ENCODE measurements at places on chromosomes 6 and 20. TPM values are rescaled to one million over a fixed set of nuclear protein-coding genes. Genes with fewer than 3 reads are reported as not detected.
A peak's percentile ranks its signal among the peaks of the same experiment; 100 is the strongest.

The LPIN3 gene
- 96.9 TPM for total RNA-seq

GRCh38 chr6:113818578-113818977 is 38.6 kb upstream of the MARCKS start:
- no peaks in the 10 kb centered on the region for H3K4me1 ChIP-seq
- no peak for DNase-seq
- no peaks in the 10 kb centered on the region for H3K36me3 ChIP-seq
- no peaks in the 10 kb centered on the region for H3K27me3 ChIP-seq

The TRIM15 gene
- 51.6 TPM for total RNA-seq

DNA sequence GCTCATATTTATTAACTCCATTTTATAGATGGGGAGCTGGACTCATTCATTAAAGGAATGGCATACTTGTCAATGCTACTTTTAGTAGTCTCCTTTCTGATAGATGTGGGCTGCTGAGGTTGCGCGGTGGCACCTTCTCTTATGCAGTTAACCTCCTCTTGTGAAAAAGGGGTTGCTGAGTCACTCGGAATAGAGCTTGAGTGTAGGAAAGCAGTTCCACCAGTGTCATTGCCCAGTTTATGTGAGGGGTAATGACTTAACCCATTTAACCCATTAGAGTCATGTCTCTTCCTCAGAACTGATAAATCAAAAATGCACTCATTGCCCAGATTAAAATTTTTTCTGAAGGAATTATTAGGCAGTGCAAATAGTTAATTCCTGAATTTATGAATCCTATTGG is 6.3 kb downstream of the MAPK14 start:
- no peaks in the 10 kb centered on the region for H3K36me3 ChIP-seq
- H3K4me1 ChIP-seq, result peaks cover 89% of the 10 kb centered on the region
- no peak for DNase-seq
- no peak overlapping the region for H3K27ac ChIP-seq
- no peaks in the 10 kb centered on the region for H3K27me3 ChIP-seq

The LRRC1 gene
- 151 TPM for total RNA-seq

GRCh38 chr20:35826397-35826998 is 54.7 kb downstream of the PHF20 start:
- no peaks in the 10 kb centered on the region for H3K4me1 ChIP-seq
- DNase-seq, result no peak
- H3K27me3 ChIP-seq, result no peaks in the 10 kb centered on the region
- H3K36me3 ChIP-seq, result no peaks in the 10 kb centered on the region
- H3K27ac ChIP-seq, result no peak overlapping the region

DNA sequence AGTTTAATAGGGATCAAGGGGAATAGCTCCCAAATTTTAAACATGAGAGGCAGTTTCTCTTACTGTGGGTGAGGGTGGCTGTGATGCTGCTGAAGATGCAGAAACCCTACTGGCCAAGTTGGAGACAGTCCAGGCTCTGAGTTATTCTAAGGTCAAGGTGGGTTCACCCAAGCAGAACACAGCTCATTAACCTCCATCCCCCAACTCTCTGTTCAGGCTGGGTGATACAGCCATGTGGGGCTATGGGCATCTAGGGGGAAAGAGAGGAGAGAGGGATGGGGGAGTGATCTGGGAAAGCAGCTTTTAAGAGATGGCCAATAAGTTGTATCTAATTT is 18.9 kb upstream of the TRAM2 start:
- H3K27ac ChIP-seq, result peak overlapping the region; percentile 73
- no peak for DNase-seq
- no peak overlapping the region for H3K4me3 ChIP-seq

GRCh38 chr6:97939440-97940168 is 656.6 kb upstream of the MMS22L start:
- no peak for DNase-seq
- no peaks in the 10 kb centered on the region for H3K27me3 ChIP-seq
- H3K27ac ChIP-seq, result no peak overlapping the region
- no peaks in the 10 kb centered on the region for H3K4me1 ChIP-seq

DNA sequence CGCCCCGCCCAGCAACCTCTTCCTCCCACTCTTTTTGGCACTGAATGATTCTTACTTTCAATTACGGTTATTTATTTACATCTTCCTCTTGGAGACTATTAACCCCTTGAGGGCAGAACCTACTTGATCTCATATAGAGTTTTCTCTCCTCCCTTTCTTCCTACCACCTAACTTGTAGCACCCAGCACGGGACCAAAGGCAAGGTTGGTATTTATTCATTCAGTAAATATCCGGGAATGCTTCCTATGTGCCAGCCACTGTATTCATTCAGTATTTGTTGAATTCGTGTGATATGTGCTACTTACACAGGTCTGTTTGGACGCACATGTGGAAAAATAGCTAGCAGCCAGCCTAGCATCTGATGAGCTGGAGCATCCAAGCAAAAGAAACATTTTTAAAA is 1.3 kb upstream of the CNKSR3 start:
- H3K27me3 ChIP-seq, result no peaks in the 10 kb centered on the region
- H3K36me3 ChIP-seq, result no peaks in the 10 kb centered on the region
- peaks cover 21% of the 10 kb centered on the region for H3K4me1 ChIP-seq
- no peak overlapping the region for H3K4me3 ChIP-seq
- DNase-seq, result no peak
- peak overlapping the region; percentile 98 for H3K27ac ChIP-seq

GRCh38 chr6:157137501-157137900 is 185.8 kb downstream of the TMEM242 start:
- DNase-seq, result no peak
- H3K27ac ChIP-seq, result no peak overlapping the region
- no peaks in the 10 kb centered on the region for H3K36me3 ChIP-seq
- H3K4me3 ChIP-seq, result no peak overlapping the region

DNA sequence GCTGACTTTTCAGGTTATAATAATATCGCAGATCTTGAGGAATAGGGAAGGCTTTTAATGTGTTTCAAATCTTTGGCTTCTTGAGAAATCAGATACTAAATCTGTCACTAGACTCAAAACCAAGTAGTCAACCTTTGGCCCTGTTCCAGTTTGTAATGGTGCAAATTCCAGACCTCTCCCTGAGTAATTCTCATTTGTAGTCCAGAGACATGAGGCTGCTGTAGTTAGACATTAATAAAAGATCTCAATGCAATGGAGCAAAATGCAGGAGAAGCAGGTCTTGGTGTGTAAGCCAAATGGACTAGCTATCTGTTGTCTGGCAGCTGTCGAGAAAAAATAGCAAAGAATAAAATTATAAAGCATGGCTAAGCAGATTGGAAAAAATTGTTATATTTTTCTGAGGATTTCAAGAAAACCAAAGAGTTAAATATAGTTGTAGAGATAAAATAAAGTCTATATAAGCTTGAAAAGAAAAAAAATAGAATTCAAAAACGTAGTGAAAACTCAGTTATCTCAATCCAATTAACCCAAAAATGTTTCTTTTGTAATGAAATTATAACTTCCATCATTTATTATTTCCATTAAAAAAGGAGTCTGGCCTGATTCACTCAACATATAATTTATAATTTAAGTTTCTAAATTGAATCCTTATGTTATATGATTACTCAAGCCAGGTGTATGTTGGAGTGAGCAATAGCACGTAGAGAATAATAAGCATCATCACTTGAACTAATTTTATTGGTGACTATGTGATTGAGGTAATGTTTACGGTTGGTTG is 161.5 kb upstream of the ADGRB3 start:
- H3K36me3 ChIP-seq, result no peaks in the 10 kb centered on the region
- no peaks in the 10 kb centered on the region for H3K27me3 ChIP-seq
- no peaks in the 10 kb centered on the region for H3K4me1 ChIP-seq
- H3K4me3 ChIP-seq, result no peak overlapping the region
- DNase-seq, result no peak

The CALHM4 gene
- not detected for total RNA-seq

DNA sequence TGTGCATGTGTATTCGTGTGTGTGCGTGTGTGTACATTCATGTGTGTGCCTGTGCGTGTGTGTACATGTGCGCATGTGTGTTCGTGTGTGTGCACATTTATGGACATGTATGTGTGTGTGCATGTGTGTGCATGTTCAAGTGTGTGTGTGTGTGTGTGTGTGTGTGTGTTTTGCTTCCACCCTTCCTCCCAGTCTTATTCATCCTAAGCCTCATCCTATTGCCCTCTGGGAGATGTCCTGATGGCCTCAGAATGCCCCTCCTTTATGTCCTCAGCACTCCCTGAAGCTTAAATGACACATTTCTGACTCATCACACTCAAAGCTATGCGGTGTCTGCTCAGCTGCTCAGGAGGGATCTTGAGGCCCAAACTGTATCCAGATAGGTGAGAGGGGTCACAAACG is 76.6 kb upstream of the CCDC167 start:
- no peaks in the 10 kb centered on the region for H3K36me3 ChIP-seq
- H3K4me3 ChIP-seq, result no peak overlapping the region
- no peak for DNase-seq
- H3K4me1 ChIP-seq, result no peaks in the 10 kb centered on the region

The GUCA1A gene
- total RNA-seq, result not detected

The COL12A1 gene
- 45.1 TPM for total RNA-seq

- no peak overlapping the region for H3K27ac ChIP-seq
- H3K4me1 ChIP-seq, result no peaks in the 10 kb centered on the region
- DNase-seq, result no peak
- no peaks in the 10 kb centered on the region for H3K27me3 ChIP-seq
Observed at GRCh38 chr20:61757-62156, 25.7 kb upstream of the DEFB125 start.
